Thyroid gland (tissue), 4 donors: ENCODE measurements at places on chromosomes 5 and 9. TPM values are rescaled to one million over a fixed set of nuclear protein-coding genes. Genes with fewer than 3 reads are reported as not detected.

Gene FOXD4L5
- not detected for total RNA-seq

Gene ZNF782
- 14.3 TPM for total RNA-seq

Gene RORB
- 1.0 TPM for total RNA-seq

Gene ARID3C
- total RNA-seq: not detected

Gene SMC5
- 38.0 TPM for total RNA-seq

Gene UBE2R2
- total RNA-seq: 23.3 TPM

Gene OSMR
- total RNA-seq: 104 TPM

Gene ADGRD2
- total RNA-seq: not detected

GRCh38 chr9:74357577-74357976 lies 139.6 kb upstream of the RORB start:
- H3K27me3 ChIP-seq: no peaks in the 10 kb centered on the region
- H3K27ac ChIP-seq: no peak overlapping the region
- no peaks in the 10 kb centered on the region for H3K4me1 ChIP-seq
- no peaks in the 10 kb centered on the region for H3K36me3 ChIP-seq

DNA sequence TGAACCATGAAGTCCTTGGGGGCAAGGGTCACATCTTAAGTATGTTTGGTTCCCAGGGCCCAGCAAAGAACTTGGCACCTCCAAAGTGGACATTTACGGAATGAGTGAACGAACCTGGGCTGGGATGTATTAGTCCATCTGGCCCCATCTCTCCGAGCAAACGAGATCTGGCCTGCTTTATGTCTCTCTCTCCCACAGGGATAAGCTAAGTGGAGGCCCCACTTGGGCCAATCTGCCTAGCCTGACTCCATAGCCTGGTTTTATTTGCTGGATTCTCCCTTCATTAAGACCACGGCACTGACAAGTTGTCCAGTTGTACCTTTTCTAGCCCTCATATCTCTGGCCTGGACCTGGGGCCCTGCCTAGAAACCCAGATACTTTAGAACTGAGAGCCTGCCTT lies 2.1 kb downstream of the TTLL11 start:
- no peaks in the 10 kb centered on the region for H3K27me3 ChIP-seq
- H3K36me3 ChIP-seq: no peaks in the 10 kb centered on the region
- H3K4me1 ChIP-seq: peaks cover 23% of the 10 kb centered on the region
- H3K27ac ChIP-seq: no peak overlapping the region
- H3K4me3 ChIP-seq: no peak overlapping the region

- H3K27ac ChIP-seq: no peak overlapping the region
- no peaks in the 10 kb centered on the region for H3K27me3 ChIP-seq
- no peak for DNase-seq
- H3K4me3 ChIP-seq: no peak overlapping the region
Measured at GRCh38 chr9:122354536-122355199, 16.2 kb upstream of the PTGS1 start.

DNA sequence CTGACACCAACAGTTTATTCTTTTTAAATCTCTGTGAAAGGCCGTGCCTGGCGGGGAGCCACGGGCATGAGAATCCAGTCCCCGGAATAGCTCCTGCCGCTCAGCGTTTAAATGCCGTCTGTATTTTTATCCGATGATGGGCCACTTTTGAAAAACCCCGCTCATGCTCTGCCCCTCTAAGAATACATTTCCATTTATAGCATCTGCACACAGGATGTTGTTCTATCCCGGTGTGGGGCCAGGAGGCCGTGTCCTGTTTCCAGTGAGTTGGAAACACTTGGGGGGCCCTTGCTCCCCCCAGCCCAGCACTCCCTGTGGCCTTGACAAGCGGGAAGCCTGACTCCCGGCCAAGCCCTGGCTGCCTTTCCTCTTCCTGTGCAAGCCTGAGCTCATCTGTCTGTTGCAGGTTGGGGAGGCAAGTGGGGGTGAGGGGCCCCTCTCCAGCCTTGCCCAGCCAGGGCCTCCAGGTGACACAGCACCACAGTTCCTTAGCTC lies 39.0 kb downstream of the ERGIC1 start:
- H3K36me3 ChIP-seq: no peaks in the 10 kb centered on the region
- peak; percentile 96 for DNase-seq
- no peaks in the 10 kb centered on the region for H3K27me3 ChIP-seq
- H3K4me3 ChIP-seq: no peak overlapping the region

- H3K27ac ChIP-seq: no peak overlapping the region
- no peak overlapping the region for H3K4me3 ChIP-seq
- H3K27me3 ChIP-seq: no peaks in the 10 kb centered on the region
- no peak for DNase-seq
- no peaks in the 10 kb centered on the region for H3K4me1 ChIP-seq
Measured at GRCh38 chr5:167936944-167937634, 354.4 kb upstream of the WWC1 start.

DNA sequence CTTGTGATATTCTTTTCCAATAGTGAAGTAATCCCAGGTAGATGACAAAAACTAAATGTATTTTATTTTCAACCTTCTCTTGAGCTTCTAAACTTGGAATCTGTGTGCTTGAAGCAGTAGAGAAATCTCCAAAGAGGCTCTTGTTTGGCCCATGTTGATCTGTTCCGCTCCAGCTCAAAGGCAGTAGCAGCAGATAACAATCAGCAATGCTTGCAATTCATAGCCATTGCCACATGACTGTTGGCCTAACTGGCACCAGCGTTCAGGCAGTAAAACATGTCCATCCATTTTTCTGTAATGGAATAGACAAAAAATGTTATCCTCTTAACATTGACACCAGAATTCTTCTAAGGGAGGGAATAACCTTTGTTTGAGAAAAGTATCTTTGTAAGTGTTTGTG lies 270.7 kb upstream of the MSX2 start:
- H3K27ac ChIP-seq: no peak overlapping the region
- no peak overlapping the region for H3K4me3 ChIP-seq
- no peaks in the 10 kb centered on the region for H3K36me3 ChIP-seq
- no peaks in the 10 kb centered on the region for H3K4me1 ChIP-seq
- DNase-seq: no peak
- no peaks in the 10 kb centered on the region for H3K27me3 ChIP-seq

- H3K27ac ChIP-seq: no peak overlapping the region
- H3K4me1 ChIP-seq: no peaks in the 10 kb centered on the region
- no peak for DNase-seq
- no peaks in the 10 kb centered on the region for H3K36me3 ChIP-seq
Measured at GRCh38 chr5:142795251-142795650, 25.1 kb downstream of the ARHGAP26 start.

DNA sequence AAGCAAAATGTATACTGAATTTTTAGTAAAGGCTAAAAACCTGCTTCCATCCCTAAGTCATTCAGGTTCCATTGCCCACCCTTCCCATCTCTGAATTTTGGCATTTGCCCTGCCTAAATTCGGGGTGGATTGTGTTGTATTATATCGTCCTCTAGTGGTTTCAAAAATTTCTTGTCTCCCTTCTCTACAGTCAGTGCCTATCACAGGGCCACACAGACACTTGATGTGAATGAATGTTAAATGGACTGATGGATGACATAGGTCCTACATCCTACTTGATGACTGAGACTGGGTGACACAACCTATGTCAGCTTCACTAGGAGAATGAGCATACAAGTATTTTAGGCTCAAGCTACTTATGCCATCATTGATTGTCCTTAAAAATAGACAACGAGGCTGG lies 45.6 kb upstream of the SLC30A5 start:
- H3K4me1 ChIP-seq: no peaks in the 10 kb centered on the region
- no peaks in the 10 kb centered on the region for H3K36me3 ChIP-seq
- no peak overlapping the region for H3K4me3 ChIP-seq

DNA sequence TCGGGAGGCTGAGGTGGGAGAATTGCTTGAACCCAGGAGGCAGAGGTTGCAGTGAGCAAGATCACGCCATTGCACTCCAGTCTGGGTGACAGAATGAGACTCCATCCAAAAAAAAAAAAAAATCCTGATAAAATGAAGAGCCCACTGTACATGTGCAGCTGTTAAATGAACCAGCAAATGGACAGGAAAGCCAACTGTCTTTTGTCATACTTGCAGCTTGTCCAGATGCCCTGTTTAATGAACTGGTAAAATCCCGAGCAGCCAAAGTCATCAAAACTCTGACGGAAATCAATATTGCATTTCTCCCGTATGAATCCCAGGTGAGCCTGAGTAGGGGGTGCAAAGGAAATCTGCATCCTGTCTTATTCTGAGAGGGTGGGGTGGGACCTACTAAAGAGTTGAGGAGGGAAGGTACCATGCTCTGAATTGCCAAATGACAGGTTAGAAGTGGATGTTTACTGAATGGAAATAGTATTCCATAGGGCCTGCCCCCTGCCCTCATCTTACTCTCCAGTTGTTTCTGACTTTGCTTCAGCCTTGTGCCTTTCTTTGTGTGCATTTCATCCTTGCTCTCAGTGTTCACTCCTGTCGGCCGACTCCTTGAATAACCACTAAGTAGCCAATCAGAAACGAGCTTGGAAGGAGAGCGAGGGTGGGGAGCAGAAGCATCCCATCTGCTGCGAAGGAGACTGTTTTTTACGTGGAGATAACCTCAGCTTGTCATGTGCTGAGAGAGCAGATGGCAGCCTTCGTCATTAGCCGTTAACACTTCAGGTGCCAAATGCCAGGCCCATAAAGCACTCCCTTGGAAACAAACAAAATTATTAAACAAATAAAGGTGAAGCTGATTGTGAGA lies 45.7 kb upstream of the CFAP157 start:
- no peaks in the 10 kb centered on the region for H3K27me3 ChIP-seq
- DNase-seq: no peak
- peaks cover 21% of the 10 kb centered on the region for H3K36me3 ChIP-seq
- H3K4me3 ChIP-seq: no peak overlapping the region
- no peak overlapping the region for H3K27ac ChIP-seq

GRCh38 chr5:97575322-97575721 lies 392.3 kb upstream of the RIOK2 start:
- no peak for DNase-seq
- H3K4me1 ChIP-seq: no peaks in the 10 kb centered on the region
- no peak overlapping the region for H3K4me3 ChIP-seq
- H3K27me3 ChIP-seq: no peaks in the 10 kb centered on the region

DNA sequence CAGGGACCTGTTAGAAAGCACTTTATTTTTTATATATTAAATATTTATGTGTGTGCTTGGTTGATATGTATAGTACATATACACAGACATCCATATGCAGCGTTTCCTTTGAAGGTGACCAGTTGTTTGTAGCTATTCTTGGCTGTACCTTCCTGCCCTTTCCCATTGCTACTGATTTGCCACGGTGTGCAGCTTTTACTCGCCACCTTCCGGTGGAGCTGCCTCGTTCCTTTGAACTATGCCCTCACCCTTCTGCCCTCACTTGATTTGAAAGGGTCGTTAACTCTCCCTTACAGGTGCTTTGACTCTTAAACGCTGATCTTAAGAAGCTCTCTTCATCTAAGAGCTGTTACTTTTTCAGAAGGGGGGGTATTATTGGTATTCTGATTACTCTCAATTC lies 20.5 kb downstream of the RGMB start:
- H3K27ac ChIP-seq: no peak overlapping the region
- no peak for DNase-seq
- peaks cover 16% of the 10 kb centered on the region for H3K4me1 ChIP-seq
- H3K4me3 ChIP-seq: no peak overlapping the region
- H3K27me3 ChIP-seq: no peaks in the 10 kb centered on the region
- peaks cover 5% of the 10 kb centered on the region for H3K36me3 ChIP-seq

DNA sequence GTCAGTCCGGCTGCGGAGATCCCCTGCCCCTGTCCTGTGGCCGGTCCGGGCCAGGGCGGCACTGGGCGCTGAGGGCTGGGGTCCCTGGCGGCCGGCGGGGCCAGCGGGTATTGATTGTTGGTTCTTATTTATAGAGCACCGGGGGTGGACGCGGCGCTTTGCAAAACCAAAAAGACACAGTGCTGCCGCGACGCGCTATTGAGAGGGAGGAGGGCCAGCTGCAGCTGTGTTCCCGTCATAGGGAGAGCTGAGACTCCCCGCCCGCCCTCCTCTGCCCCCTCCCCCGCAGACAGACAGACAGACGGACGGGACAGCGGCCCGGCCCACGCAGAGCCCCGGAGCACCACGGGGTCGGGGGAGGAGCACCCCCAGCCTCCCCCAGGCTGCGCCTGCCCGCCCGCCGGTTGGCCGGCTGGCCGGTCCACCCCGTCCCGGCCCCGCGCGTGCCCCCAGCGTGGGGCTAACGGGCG lies 2.5 kb downstream of the LRRC26 start:
- H3K4me3 ChIP-seq: no peak overlapping the region
- H3K4me1 ChIP-seq: peaks cover 16% of the 10 kb centered on the region
- DNase-seq: no peak
- H3K36me3 ChIP-seq: no peaks in the 10 kb centered on the region
- peaks cover 34% of the 10 kb centered on the region for H3K27me3 ChIP-seq

DNA sequence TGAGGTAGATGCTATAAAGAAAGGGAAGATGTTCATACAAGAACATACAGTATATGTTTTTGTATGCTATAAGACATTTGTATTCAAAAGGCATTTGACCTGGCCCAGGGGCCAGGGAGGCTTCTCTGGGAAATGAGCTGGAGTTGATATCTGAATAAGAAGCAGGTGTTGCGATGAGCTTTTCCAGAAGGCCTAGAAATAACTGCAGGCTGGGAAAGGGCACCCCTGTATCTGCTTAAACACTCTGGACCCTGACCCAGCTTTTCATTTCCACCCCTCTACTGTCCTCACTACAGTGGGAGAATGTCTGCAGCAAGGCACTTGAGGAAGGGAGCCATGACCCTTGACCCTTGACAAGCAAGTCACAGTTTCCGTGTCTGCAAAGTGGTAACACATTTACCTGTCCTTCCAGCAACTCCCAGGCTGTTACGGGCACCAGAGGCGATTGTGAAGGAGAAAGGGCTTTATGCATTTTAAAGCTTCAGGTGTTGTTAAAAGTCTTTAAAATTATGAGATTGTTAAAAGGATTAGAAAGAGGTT lies 88.2 kb upstream of the PANK3 start:
- no peaks in the 10 kb centered on the region for H3K4me1 ChIP-seq
- no peak for DNase-seq
- H3K27ac ChIP-seq: no peak overlapping the region
- H3K4me3 ChIP-seq: no peak overlapping the region

GRCh38 chr5:126015235-126016181 lies 407.7 kb upstream of the GRAMD2B start:
- H3K36me3 ChIP-seq: no peaks in the 10 kb centered on the region
- H3K27ac ChIP-seq: no peak overlapping the region
- no peak overlapping the region for H3K4me3 ChIP-seq
- no peak for DNase-seq

- no peak for DNase-seq
- no peaks in the 10 kb centered on the region for H3K4me1 ChIP-seq
- H3K27ac ChIP-seq: no peak overlapping the region
- peaks cover 83% of the 10 kb centered on the region for H3K36me3 ChIP-seq
Measured at GRCh38 chr9:130627051-130627450, 37.3 kb upstream of the PRDM12 start.

DNA sequence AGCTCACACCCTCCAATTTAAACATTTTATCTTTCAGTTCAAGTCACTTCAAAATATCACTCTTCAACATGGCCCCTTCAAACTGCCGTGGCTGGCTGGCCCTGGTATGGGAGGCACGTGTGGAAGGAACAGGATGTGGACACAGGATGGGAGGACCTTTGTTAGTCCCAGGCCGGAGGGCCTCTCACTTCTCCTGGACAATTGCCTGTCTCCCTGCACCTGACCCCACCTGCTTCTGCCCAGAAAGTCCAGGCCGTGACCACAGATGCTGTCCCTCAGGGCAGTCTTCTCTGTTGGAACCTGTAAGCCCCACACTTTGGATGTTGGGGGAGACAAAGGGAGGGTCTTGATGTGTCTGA lies 19.4 kb downstream of the AMBP start:
- no peaks in the 10 kb centered on the region for H3K27me3 ChIP-seq
- H3K27ac ChIP-seq: no peak overlapping the region
- no peaks in the 10 kb centered on the region for H3K36me3 ChIP-seq
- peaks cover 7% of the 10 kb centered on the region for H3K4me1 ChIP-seq
- DNase-seq: peak; percentile 32

GRCh38 chr5:4418084-4418483 lies 722.0 kb upstream of the ADAMTS16 start:
- no peaks in the 10 kb centered on the region for H3K27me3 ChIP-seq
- H3K36me3 ChIP-seq: no peaks in the 10 kb centered on the region
- no peak for DNase-seq
- no peak overlapping the region for H3K27ac ChIP-seq
- no peak overlapping the region for H3K4me3 ChIP-seq
